Stimulated activated CD8-positive, alpha-beta memory T cell treated with anti-CD3 and anti-CD28 coated beads, Interleukin-4, amount 100 ng/mL, for 1 hour (primary cell): ENCODE measurements at places on chromosomes 2 and 18.
A peak's percentile ranks its signal among the peaks of the same experiment; 100 is the strongest.

- no peak for DNase-seq
Measured at GRCh38 chr18:10322004-10322403, 132.4 kb upstream of the APCDD1 start.

DNA sequence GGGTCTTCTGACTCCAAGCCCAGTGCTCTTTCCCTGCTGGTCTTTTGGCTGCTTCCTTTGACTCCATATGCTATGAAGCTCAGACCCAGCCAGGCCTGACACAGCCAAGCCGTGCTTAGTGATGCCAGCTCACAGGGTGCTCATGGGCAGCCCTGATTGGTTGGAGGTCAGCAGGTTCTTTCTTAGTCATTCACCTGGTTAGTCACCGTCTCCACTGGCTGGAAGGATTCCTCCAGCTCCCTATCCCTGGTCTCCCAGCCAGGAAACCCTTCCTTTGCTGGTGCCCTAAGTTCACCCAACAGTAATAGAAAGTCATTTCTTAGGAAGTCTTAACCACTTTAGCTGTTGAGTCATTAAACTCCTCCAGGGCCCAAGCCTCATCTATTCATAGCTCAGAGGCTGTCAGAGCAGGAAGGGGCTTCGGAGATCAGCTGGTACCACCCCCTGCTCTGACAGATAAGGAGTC, 3.9 kb downstream of the KCNK3 start:
- DNase-seq = no peak

GRCh38 chr2:68203587-68203986, 45.9 kb downstream of the PNO1 start:
- DNase-seq = no peak

- DNase-seq = no peak
Measured at GRCh38 chr2:229160984-229161383, 110.1 kb downstream of the PID1 start.

DNA sequence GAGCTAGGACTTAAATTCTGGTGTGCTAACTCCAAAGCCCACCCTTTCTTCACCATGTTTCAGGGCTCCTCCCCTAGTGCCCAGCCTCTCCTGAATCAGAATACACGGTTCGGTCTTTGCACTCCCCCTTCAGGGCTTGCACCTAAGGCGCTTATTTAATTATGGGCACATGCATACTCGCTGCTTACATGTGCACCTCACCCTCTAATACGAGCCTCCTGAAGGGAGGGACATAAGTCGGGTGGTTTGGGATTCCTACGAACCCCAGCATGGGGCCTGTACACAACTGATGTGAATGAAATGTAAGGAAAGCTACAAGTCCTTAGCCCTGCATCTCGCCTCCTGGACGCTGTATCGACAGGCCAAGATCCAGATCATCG, 435 bp downstream of the IFT172 start:
- no peak for DNase-seq

DNA sequence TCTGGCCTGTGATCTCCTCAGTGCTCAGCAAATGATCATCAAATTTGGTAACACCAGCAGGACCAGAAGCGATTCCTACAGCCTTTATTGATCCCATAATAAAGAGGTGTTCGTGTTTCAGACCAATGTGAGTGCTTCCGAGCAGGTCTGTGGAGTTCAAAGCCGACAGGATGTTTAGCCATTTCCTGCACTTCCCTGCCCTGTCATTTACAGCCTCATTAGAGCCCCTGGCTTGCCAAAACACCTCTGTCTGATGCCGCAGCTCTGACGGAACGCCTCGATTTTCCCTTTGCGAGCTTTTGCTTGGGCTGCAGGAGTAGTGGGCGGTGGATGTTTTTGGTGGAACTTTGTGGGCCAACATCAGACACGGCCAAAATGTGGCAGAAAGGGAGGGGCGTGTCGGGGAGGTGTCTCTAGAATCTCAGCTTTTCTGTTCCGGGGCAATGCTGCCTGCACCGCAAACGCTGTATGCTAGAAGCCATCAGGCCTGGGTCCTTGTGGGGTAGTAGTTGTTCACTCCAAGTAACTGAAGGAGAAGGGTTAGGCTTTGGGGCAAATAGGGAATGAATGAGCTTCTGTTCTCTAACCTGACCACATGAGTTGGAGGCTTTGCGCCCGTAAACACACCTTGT, 26.1 kb upstream of the INHBB start:
- DNase-seq = no peak

DNA sequence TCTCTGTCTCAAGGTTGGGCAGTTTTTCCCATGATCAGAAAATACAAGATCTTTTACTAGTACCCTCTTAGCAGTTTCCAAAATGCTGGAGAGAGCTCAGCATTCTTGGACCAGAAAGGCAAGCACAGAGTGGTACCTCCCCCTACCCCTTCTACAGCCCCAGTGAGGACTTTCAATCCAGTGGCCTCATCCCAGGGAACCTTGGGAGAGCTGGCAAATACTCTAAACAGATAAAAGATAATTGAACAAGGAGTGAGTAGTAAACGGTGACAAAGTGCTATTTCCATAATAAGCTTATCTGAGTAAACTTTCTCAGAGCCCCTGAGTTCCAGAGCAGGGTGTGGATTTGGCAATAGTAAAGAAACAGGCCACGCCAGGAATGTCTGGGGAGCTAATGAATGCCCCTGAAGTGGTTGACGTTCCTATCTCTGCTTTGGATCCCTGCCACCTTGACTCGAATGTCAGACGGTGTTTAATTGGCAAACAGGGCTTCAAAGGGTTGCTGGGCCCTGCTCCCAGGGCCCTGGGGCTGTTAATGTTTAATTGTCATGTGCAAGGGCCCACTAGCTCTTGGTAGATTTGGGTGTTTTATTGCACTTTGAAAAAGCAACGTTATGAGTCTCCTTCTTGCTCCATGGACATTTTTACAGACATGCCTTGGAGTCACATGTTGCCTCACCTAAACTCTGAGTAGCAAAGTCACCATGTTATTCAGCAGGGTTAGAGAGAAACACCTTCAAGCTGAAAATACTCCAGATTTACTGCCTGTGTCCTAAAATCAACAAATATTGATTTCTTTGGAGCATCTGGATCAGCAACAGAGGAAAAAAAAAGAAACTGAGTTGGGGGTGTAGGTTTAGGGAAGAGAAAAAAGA, 239.9 kb downstream of the CYRIA start:
- DNase-seq = no peak

DNA sequence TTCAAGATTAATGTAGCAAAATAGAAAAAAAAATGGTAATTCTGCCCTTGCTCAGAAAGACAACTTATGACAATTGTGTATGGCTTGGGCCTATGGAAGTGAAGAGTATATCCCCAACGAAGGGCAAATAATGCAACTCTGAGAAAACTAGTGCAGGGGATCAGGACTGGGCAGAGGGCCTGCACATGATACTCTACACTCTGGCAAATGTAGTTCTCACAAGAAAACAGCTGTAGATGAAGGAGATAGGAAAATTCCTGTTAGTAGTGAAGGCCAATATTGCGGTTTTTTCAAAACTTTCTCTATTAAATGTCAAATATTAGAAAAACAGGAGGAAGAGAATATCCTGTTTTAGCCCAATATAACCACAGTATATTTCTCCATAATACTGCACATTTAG, 77.8 kb downstream of the SCN9A start:
- no peak for DNase-seq

DNA sequence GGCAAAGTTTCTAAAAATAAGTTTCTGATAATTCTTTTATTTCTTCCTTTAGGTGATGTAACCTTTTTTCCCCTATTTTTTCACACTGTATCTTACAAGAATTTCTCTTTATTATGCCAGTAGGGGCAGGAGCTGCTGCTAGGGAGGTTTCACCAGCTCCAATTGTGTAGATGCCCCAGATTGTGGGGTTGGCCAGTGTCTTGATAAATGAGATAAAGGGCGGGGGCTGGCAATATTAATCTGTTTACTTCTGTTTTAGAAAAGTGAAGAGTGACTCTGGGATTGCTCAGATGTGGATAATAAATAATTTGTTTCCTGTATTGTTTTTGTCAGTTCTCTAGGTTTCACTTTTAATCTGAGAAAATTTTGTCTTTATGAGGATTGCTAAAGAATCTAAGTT, 190.4 kb downstream of the MC4R start:
- no peak for DNase-seq

DNA sequence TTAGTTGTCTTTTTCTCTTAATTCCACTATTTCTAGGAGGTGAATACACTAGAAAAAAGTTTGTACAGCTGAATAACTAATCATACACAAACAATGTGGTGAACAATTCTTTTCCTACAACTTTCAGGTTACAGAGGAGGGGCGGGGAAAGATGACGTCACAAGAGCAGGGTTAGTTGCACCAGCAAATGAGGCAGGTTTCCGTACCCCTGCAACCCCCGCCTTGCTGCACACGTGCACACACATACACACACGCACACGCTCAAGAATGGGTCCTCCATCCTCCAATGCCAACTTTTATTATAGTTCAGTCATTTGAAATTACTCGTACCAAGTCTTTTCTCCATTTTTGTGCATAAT, 122.8 kb downstream of the ARL4C start:
- DNase-seq = no peak

- no peak for DNase-seq
Measured at GRCh38 chr2:23509596-23510292, 124.8 kb downstream of the KLHL29 start.

GRCh38 chr2:46874236-46874929, 41.2 kb downstream of the MCFD2 start:
- DNase-seq = no peak

DNA sequence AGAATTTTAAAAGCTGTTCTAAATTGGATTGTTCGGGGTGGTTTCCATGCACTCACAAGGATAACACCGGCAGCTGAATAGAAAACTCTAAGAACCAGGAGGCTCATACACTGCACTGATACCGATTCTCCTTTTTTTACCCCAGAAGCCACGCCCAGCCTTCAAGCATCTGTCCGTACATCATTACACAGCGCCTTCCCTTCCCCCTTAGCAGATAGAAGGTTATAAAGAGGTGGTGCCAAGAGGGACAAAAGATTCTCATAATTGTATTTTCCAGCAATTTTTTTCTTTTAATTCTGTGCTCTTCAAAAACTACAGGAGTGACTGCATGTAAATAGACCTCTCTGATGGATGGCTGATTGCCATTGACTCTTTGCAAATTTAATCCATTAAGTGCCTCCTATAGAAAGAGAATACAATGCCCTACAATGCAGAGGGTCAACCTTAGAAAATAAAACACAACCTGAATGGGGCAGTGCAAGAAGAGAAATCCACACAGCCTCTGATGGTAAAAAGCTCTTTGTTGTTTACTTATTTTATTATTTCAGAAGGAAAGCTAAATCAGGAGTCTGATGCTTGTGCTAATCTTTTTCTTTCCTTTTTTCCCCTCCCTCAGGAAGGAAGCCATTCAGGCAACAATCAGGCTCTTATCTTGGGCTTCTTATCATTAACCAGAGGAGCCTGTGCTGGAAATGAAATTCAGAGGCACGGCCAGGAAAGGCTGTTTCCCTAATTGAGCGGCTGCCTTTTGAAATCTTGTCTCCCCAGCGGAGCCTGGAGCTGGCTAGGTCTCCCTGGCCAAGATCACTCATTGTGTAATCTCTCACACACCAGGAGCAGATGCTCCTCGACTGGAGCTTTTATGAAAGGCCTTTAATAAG, 198.9 kb upstream of the NABP1 start:
- DNase-seq = no peak

GRCh38 chr18:33557706-33558105, 20.3 kb upstream of the ASXL3 start:
- DNase-seq = no peak

DNA sequence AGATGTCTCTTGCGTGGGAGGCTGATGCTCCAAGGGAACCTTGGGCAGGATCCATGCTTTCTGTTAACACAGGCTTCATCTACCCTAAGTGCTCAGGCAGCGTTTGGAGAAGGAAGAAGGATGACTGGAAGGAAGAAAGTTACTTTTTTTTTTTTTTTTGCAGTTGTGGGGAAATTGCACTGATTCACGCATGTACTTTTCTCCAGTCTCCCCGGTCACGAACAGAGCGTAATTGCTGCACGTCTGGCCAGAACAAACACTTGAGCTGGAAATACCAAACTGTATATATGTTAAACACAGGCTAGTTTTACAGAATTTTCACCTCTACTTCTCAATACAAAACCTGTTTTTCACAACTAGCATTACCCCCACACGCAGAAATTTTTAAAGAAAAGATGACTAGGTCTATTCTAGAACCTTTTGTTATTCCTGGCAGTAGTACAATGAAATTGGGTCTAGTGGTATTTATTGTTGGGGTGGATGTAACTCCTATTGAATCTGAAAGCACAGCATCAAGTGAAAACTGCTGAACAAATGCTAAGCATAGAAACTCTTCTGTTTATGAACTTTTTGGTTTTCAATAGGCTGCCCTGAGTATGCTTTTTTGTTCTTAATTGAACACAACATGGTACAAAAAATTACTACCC, 9.3 kb upstream of the SCYGR5 start:
- DNase-seq = no peak

DNA sequence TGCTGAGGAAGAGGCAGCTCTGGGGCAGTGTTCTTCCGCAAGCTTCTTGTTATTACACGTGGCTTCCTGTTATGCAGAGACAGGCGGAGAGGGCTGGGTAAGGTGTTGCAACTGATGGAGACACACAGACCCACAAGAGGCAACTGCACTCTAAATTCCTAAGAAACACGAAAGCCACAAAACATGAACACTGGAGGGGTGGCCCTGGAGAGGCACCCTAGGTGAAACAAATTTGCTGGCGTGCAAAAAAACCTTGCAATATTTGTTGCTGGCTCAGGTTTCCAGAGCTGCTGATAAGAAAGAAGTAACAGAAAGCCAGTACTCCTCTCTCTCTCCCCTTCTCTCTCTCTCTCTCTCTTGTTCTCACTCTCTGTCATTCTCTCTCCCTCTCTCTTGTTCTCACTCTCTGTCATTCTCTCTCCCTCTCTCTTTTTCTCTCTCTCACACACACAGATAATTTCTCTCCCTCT, 31.8 kb downstream of the ARHGAP25 start:
- DNase-seq = no peak

GRCh38 chr2:218272531-218273212, 2.4 kb downstream of the PNKD start:
- peak; percentile 51 for DNase-seq

- no peak for DNase-seq
Measured at GRCh38 chr18:63025251-63026090, 294.1 kb downstream of the BCL2 start.

DNA sequence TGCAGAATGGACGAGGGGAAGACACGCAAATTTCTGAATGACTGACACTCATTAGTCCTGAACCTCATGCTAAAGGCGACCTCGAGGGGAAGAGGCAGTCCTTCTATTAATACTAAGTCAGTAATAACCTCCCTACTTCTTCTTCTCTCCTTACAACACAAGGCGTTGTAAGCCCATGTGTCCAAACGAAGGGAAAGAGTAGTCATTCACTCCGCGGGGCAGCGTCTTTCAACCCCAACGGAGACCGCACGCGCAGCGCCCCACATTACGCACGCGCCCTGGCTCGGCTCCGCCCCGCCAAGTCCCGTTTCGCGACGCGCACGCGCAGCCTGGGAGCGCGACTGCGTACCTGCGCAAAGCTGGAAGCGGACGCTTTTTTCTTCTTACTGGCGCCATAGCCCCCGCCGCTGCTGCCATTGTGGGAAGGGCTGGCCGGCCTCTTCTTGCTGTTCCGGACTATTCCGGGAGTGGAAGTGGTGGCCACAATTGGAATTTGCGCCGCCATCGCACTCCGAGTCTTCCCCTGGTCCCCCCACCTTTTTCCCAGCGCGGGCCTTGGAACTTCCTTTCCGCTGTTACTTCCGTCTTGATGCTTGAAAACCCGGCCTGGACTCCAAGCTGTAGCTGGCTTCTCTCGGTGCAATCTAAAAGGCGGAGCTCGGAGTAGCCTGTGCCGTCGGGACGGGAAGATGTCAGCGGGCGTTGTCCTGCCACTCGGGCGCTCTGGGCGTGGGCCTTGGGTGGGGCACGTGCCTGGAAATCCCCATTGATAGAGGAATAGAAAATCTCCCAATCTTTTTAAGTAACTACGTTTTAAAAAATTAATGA, at the start of gene INO80C:
Gene INO80C, minus strand, starts transcription at position 591 of the 828 bp plus-strand sequence. Its CDS starts 86 bp downstream, at position 505.
- peak; percentile 86 for DNase-seq

GRCh38 chr2:39468579-39469451, 31.7 kb upstream of the MAP4K3 start:
- DNase-seq = no peak
